Tibial nerve (tissue), 4 donors: ENCODE measurements at places on chromosomes 13 and 19. TPM values are rescaled to one million over a fixed set of nuclear protein-coding genes. Genes with fewer than 3 reads are reported as not detected.

- no peak for DNase-seq
- H3K27ac ChIP-seq: no peak overlapping the region
These were observed 1531.7 kb upstream of the SPRY2 start for GRCh38 chr13:81872581-81872980.

Gene PABPC3
- not detected for total RNA-seq

DNA sequence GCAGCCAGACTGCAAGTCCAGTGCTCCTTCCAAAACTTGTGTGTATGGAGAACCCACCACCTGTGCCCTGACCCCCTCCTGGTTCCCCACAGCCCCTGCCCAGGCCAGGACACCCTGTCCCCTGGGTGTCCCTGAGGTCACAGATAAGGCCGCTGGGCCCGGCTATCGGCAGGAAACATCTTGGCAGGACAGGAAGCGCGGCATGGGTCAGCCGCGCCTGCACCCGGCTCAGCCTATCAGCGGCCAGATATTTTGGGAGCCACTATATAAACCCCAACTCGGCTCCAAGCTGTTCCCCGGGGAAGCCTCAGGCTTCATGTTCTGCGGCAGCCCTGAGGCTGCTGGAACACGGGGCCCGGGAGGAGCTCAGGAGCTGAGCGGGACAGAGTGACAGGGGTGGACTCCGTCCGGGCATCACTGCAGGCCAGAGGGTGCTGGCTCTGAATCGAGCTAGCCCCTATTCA, 60.8 kb downstream of the AP1M1 start:
- no peaks in the 10 kb centered on the region for H3K27me3 ChIP-seq
- no peaks in the 10 kb centered on the region for H3K4me1 ChIP-seq
- H3K27ac ChIP-seq: peak overlapping the region; percentile 73
- peak; percentile 37 for DNase-seq
- no peak overlapping the region for H3K4me3 ChIP-seq
- no peaks in the 10 kb centered on the region for H3K36me3 ChIP-seq

DNA sequence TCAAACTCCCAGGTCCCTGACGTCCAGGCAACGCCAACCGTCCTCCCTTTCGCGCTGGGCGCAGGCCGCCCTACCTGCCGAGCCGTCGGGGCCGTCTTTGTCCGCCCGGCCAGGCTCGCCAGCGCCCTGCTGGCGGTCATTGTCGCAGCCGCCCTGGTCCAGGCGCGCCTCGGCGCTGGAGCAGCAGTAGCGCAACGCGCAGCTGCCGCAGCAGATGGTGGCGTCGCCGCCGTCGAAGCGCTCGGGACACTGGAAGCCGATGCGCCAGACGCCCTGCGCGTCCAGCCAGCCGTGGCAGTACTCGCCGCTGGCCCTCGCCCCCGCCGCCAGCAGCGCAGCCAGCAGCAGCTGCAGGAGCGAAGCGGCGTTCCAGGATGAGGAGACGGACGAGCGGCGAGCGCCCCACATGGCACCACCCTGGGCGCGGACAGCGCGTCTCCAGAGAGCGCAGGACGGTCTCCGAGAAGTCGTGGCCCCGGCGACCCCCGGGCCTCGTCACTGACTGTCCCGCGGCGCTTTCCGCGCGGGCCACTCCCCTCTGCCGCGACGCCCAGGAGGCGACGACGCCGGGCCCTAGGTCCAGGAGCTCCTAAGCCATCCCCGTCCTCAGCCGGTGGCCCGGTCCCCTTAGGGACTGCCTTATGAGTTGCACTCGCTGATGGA, 1.1 kb downstream of the SHISA2 start:
- peaks cover 5% of the 10 kb centered on the region for H3K36me3 ChIP-seq
- H3K4me1 ChIP-seq: peaks cover 42% of the 10 kb centered on the region
- no peak overlapping the region for H3K27ac ChIP-seq
- DNase-seq: no peak
- H3K27me3 ChIP-seq: no peaks in the 10 kb centered on the region

DNA sequence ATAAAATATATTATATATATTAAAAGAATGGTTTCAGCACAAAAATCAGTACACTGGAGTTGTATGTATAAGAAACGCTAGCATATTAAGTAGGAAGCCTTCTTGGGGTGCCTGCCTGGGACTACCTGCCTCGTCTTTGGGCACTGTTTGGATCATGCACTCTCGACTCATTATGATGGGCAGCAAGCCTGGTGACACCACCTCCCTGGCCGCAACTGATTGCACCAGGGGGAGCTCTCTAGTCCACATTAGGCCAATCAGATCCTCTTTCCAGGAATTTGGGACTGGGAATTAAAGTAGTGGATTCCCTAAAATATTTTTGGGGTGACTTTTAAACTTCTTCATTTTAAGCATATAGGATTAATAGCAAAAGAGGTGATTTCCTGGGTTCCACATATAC, 56.0 kb upstream of the RGCC start:
- no peaks in the 10 kb centered on the region for H3K27me3 ChIP-seq
- no peak for DNase-seq
- H3K4me1 ChIP-seq: no peaks in the 10 kb centered on the region
- H3K36me3 ChIP-seq: no peaks in the 10 kb centered on the region
- no peak overlapping the region for H3K4me3 ChIP-seq

Gene APLP1
- total RNA-seq: 11.6 TPM

- no peak overlapping the region for H3K4me3 ChIP-seq
- no peaks in the 10 kb centered on the region for H3K4me1 ChIP-seq
- no peaks in the 10 kb centered on the region for H3K27me3 ChIP-seq
- no peak overlapping the region for H3K27ac ChIP-seq
- no peaks in the 10 kb centered on the region for H3K36me3 ChIP-seq
- DNase-seq: no peak
These were observed 271.0 kb upstream of the PRR20A start for GRCh38 chr13:56869671-56870070.

Gene SPIB
- 0.90 TPM for total RNA-seq

DNA sequence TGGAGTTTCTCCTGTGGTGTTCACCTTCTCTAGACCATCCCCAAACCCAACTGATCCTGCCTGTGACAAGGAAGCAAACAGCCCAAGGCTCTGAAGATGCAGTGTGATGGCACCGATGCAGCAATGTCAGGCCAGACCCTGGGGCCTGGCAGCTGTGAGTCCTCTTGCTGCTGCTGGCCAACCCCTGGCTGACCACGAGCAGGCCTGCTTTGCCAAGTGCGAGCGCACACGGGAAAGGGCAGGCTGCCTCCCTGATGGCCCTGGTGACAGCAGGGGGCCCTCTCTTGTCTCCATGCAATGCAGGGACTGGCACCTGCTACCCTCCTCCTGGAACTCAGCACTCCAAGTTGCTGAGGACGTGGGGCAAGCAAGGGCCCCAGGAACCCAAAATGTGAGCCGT, 5.4 kb upstream of the VSTM2B start:
- no peak overlapping the region for H3K4me3 ChIP-seq
- H3K27me3 ChIP-seq: no peaks in the 10 kb centered on the region
- H3K36me3 ChIP-seq: no peaks in the 10 kb centered on the region
- H3K27ac ChIP-seq: no peak overlapping the region

DNA sequence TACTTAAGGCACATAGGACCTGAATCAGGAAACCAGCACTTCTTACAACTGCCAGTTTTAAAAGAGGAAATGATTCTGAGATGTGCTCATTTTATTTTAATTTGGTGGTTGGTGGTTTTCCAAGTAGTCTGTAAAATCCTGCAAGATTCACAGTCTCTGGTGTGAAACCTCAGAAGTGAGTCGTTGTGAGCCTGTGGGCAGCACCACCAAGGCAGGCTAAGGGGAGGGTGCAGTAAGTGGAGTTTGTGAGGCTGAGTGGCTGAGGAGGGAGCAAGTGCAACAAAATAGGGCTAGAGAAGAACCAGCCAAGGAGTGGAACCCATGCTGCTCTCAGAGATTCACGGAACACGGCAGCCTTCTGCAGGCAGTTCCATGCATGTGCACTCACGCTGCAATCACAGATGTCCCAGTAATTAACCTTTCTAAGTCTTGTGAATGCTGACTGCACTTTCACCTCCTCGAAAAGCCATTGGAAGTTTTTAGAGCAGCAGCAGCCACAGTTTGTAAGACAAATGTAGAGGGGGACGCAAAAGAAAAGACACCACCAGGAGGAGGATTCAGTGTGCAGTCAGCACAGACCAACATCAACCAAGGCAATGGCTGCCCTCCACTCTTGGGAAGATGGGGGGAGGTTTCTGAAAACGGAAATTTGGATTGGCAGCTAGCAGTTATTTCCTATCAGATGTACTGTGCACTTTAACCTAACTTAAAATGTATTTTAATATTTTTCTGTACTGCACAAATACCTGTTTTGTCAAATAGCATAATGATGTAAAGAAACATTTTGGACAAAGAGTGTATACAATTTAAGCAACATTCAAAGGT, 44.9 kb downstream of the ESD start:
- no peak overlapping the region for H3K27ac ChIP-seq
- no peaks in the 10 kb centered on the region for H3K27me3 ChIP-seq
- no peak overlapping the region for H3K4me3 ChIP-seq
- peaks cover 23% of the 10 kb centered on the region for H3K4me1 ChIP-seq

Gene GTF2F2
- total RNA-seq: 28.8 TPM

DNA sequence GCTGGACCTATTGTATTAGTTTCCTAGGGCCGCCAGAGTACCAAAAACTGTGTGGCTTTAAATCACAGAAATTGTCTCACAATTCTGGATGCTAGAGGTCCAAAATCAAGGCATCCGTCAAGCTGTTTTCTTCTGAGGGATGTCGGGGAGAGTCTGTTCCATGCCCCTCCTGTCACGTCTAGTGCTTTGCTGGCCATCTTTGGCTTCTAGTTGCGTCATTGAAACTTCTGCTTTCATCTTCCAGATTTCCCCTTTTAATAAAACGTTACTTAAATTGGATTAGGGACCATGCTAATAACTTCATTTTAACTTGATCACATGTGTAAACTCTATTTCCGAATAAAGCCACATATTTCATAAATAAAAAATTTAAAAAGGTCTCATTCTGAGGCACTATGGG, 47.5 kb downstream of the TRPM4 start:
- H3K27ac ChIP-seq: no peak overlapping the region
- DNase-seq: no peak
- no peaks in the 10 kb centered on the region for H3K36me3 ChIP-seq
- no peaks in the 10 kb centered on the region for H3K27me3 ChIP-seq

- H3K27ac ChIP-seq: no peak overlapping the region
- H3K36me3 ChIP-seq: peaks cover 83% of the 10 kb centered on the region
- H3K4me3 ChIP-seq: no peak overlapping the region
- peaks cover 20% of the 10 kb centered on the region for H3K4me1 ChIP-seq
These were observed 18.7 kb downstream of the CAPS start for GRCh38 chr19:5932609-5933262.

Gene INSL3
- total RNA-seq: not detected

- DNase-seq: no peak
- no peak overlapping the region for H3K4me3 ChIP-seq
- H3K36me3 ChIP-seq: no peaks in the 10 kb centered on the region
These were observed 121.2 kb downstream of the PCCA start for GRCh38 chr13:100209857-100210825.

Gene PSPN
- under 0.01 TPM for total RNA-seq

Gene SPINT2
- total RNA-seq: 51.5 TPM

Gene SIX5
- total RNA-seq: 21.0 TPM

- no peaks in the 10 kb centered on the region for H3K4me1 ChIP-seq
- DNase-seq: no peak
- H3K27ac ChIP-seq: no peak overlapping the region
- no peaks in the 10 kb centered on the region for H3K27me3 ChIP-seq
- no peak overlapping the region for H3K4me3 ChIP-seq
- H3K36me3 ChIP-seq: no peaks in the 10 kb centered on the region
These were observed 12.0 kb downstream of the EBPL start for GRCh38 chr13:49679246-49679645.

DNA sequence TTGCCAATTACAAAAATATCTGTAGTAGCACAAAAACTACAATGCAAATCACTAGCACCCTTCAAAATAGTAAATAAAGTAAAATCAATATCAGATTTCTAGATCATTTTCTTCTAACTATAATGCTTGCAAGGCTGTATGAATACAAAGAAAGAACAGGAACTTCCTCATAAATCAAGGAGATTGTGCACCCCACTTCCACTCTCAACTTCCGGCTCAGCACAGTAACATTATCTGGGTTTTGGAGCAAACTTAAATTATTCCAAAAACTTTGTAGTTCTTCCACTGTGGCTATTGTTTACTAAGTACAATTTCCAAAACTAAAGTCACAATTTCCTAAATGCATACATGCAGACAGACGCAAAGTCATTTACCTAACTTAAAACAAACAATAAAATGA, 778.3 kb upstream of the SLC10A2 start:
- H3K4me1 ChIP-seq: no peaks in the 10 kb centered on the region
- H3K36me3 ChIP-seq: no peaks in the 10 kb centered on the region
- H3K27me3 ChIP-seq: no peaks in the 10 kb centered on the region
- H3K4me3 ChIP-seq: no peak overlapping the region

Gene RASGRP4
- total RNA-seq: 3.1 TPM

GRCh38 chr19:35913589-35913988, 5.5 kb upstream of the TYROBP start:
- no peaks in the 10 kb centered on the region for H3K27me3 ChIP-seq
- H3K4me1 ChIP-seq: no peaks in the 10 kb centered on the region
- H3K27ac ChIP-seq: no peak overlapping the region
- no peaks in the 10 kb centered on the region for H3K36me3 ChIP-seq
- H3K4me3 ChIP-seq: no peak overlapping the region

DNA sequence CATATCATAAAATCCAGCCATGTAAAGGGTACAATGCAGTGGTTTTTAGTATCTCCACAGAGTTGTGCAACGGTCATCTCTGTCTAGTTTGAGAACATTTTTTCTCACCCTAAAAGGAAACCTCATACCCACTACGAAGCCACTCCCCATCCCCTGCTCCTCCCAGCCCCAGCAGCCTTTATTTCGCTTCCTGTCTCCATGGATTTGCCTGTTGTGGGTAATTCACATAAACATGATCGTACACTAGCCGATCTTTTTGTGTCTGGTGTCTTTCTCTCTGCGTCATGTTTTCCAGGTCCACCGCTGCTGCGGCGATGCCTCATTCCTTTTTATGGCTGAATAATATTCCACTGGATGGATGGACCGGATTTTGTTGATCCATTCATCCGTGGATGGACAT, 28.6 kb downstream of the BICRA start:
- peaks cover 8% of the 10 kb centered on the region for H3K36me3 ChIP-seq
- DNase-seq: no peak
- H3K27me3 ChIP-seq: no peaks in the 10 kb centered on the region
- no peak overlapping the region for H3K27ac ChIP-seq

DNA sequence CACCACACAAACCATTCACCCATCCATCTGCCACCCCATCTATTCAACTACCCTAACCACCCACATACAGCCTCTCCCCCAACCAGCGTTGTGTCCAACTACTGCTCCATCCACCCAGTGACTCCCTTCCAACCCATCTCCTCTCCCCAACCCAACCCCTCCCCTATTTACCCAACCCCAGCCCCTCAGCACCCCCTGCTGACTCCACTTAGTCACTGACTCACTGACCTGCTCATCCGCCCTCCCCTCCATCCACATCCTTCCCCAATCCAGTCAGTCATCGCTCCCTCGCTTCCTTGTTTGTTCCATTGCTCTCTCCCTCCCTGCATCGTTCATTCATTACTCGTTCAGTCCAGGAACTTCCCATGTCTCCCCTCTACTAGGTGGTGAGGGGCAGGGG, 39.2 kb downstream of the KCNC3 start:
- no peaks in the 10 kb centered on the region for H3K36me3 ChIP-seq
- no peak overlapping the region for H3K27ac ChIP-seq
- H3K4me1 ChIP-seq: no peaks in the 10 kb centered on the region
- no peak for DNase-seq
- H3K4me3 ChIP-seq: no peak overlapping the region
